ENCODE measurements at places on chromosomes 5 and 9. TPM values are rescaled to one million over a fixed set of nuclear protein-coding genes. Genes with fewer than 3 reads are reported as not detected.

- H3K36me3 ChIP-seq: no peaks in the 10 kb centered on the region
- DNase-seq: no peak
- H3K4me1 ChIP-seq: peaks cover 37% of the 10 kb centered on the region
- H3K27ac ChIP-seq: no peak overlapping the region
- no peak overlapping the region for H3K4me3 ChIP-seq
Measured at GRCh38 chr5:95725071-95725820, 5.9 kb upstream of the RHOBTB3 start.

C7 gene
- total RNA-seq: not detected

ESM1 gene
- total RNA-seq: 0.15 TPM

GRCh38 chr5:149141957-149142851, 911 bp downstream of the ABLIM3 start:
- peaks cover 25% of the 10 kb centered on the region for H3K36me3 ChIP-seq
- no peak for DNase-seq
- peak overlapping the region; percentile 91 for H3K27ac ChIP-seq
- H3K4me1 ChIP-seq: peaks cover 61% of the 10 kb centered on the region
- H3K4me3 ChIP-seq: peak overlapping the region; percentile 97

RGS7BP gene
- not detected for total RNA-seq

C9 gene
- not detected for total RNA-seq

FAM174A gene
- 11.6 TPM for total RNA-seq

GRCh38 chr5:110333384-110333783, 393.1 kb downstream of the TMEM232 start:
- H3K27me3 ChIP-seq: no peaks in the 10 kb centered on the region
- no peaks in the 10 kb centered on the region for H3K4me1 ChIP-seq
- H3K27ac ChIP-seq: no peak overlapping the region
- no peaks in the 10 kb centered on the region for H3K36me3 ChIP-seq
- peak; percentile 0 for DNase-seq

CD180 gene
- total RNA-seq: not detected

PCDHGB3 gene
- total RNA-seq: not detected

DNA sequence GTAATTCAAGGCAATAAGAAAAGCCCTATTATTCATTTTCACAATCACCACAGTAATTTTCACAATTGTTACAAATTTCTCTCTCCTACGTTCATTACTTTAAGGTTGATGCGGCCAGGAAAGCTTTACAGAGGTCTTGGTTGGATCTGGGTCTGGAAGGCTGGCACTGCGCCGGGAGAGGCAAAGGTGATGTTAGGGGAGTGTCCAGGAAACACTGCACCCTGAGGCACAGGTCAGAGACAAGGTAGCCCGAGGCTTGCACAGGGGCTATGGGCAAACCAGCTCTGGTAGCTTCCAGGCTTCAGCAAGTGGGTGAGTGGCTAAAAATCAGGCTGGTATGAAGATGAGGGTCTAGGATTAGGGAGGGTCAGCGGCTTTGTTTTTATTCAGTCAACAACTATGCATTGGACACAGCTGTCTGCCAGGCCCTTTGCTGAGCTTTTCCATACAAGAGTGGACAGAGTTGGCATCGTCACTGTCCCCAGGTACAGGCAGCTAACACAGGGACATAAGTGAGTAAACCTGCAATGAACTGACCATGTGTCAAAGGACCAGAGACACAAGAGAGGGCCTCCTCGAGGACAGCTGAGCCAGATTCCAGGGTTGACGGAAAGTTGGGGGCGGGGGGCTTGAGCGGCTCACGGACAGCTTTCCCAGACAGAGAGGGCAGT, 12.4 kb upstream of the TENT4A start:
- peaks cover 26% of the 10 kb centered on the region for H3K4me1 ChIP-seq
- no peak overlapping the region for H3K27ac ChIP-seq
- DNase-seq: no peak
- no peak overlapping the region for H3K4me3 ChIP-seq

GRCh38 chr9:69546265-69546664, 125.9 kb downstream of the APBA1 start:
- 0 out of 2 replicates have a peak, but pooled peaks cover 4% of the 10 kb centered on the region for H3K27me3 ChIP-seq
- H3K27ac ChIP-seq: no peak overlapping the region
- DNase-seq: peak; percentile 11
- H3K36me3 ChIP-seq: no peaks in the 10 kb centered on the region
- no peak overlapping the region for H3K4me3 ChIP-seq

PCDH1 gene
- total RNA-seq: 101 TPM

GRCh38 chr9:91301161-91301560, 60.6 kb downstream of the AUH start:
- H3K27me3 ChIP-seq: no peaks in the 10 kb centered on the region
- no peak for DNase-seq
- H3K36me3 ChIP-seq: peaks cover 16% of the 10 kb centered on the region
- no peak overlapping the region for H3K4me3 ChIP-seq

DIRAS2 gene
- not detected for total RNA-seq

GRCh38 chr9:132730054-132731033, 60.1 kb downstream of the GTF3C4 start:
- DNase-seq: peak; percentile 17
- no peaks in the 10 kb centered on the region for H3K36me3 ChIP-seq
- peaks cover 15% of the 10 kb centered on the region for H3K4me1 ChIP-seq
- peak overlapping the region; percentile 26 for H3K27ac ChIP-seq
- no peak overlapping the region for H3K4me3 ChIP-seq

DNA sequence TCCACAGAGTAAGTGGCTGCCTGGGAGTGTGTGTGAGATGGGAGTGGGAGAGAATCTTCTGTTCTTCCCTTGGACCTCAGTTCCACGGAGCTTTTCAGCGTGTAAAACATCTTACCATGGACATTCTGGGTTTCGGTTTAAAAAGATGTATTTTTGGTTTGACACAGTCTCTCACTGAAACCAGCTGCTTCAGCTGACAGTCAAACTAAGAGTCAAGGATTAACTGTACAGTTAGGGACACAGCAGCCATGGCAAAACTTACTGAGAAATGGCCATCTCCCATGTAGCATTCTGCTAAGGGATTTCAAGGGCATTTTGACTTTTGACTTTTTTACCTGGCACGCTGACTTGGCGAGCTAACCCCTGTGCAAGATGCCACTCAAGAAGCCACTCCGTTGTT, 93.8 kb upstream of the IL12B start:
- no peak for DNase-seq
- H3K36me3 ChIP-seq: no peaks in the 10 kb centered on the region
- peaks cover 8% of the 10 kb centered on the region for H3K27me3 ChIP-seq
- no peak overlapping the region for H3K4me3 ChIP-seq
- no peaks in the 10 kb centered on the region for H3K4me1 ChIP-seq
- no peak overlapping the region for H3K27ac ChIP-seq

GRCh38 chr5:31581498-31582099, 49.5 kb downstream of the C5orf22 start:
- H3K4me1 ChIP-seq: no peaks in the 10 kb centered on the region
- H3K27ac ChIP-seq: no peak overlapping the region
- H3K36me3 ChIP-seq: no peaks in the 10 kb centered on the region
- H3K4me3 ChIP-seq: no peak overlapping the region

- H3K36me3 ChIP-seq: no peaks in the 10 kb centered on the region
- peaks cover 9% of the 10 kb centered on the region for H3K4me1 ChIP-seq
- no peak overlapping the region for H3K27ac ChIP-seq
- no peaks in the 10 kb centered on the region for H3K27me3 ChIP-seq
Measured at GRCh38 chr9:121545875-121546423, 46.3 kb upstream of the GGTA1 start.

DNA sequence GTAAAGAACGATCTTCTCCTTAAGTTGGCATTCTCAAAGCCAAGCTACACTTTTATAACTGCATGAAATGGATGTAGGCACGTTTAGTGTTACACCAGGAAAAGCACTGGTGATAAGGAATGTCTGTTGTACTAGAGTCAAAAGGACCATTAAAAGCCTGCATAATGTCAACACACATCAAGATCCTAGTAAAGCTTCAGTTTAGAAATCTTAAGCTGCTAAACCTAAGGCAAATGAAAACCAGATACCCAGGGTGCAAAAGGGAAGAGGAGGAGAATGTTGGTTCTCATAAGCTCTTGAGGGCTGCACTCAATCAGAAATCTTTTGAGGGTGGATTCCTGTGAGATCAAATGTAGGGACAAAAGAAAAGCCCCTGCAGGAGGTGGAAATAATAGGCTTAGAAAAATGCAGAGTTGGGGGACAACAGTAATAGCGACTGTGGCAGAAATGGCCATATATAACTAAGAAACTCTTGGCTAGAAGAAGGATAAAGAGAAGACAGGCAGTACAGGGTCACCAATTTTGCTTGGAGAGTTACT, 148.2 kb downstream of the FBXL17 start:
- H3K4me1 ChIP-seq: no peaks in the 10 kb centered on the region
- no peaks in the 10 kb centered on the region for H3K27me3 ChIP-seq
- H3K36me3 ChIP-seq: no peaks in the 10 kb centered on the region
- no peak overlapping the region for H3K27ac ChIP-seq

- no peaks in the 10 kb centered on the region for H3K27me3 ChIP-seq
- H3K36me3 ChIP-seq: no peaks in the 10 kb centered on the region
- H3K27ac ChIP-seq: no peak overlapping the region
Measured at GRCh38 chr9:84235511-84235910, 105.0 kb downstream of the SLC28A3 start.

DNA sequence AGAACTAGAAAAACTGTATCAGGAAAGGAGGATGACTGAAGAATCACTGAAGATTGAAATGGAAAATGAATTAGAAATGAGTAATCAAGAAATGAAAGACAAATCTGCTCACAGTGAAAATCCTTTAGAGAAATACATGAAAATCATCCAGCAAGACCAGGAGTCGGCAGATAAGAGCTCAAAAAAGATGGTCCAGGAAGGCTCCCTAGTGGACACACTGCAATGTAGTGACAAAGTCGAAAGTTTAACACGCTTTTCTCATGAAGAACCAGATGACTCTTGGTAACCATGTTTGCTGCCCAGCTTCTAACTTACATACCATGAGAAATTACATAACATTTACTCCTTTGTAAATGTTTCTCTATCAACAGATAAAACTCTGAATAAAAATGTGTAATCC, 37.1 kb downstream of the CPLANE1 start:
- no peak for DNase-seq
- no peak overlapping the region for H3K4me3 ChIP-seq
- H3K27ac ChIP-seq: no peak overlapping the region
- 0 out of 2 replicates have a peak, but pooled peaks cover 3% of the 10 kb centered on the region for H3K4me1 ChIP-seq
- no peaks in the 10 kb centered on the region for H3K27me3 ChIP-seq
- H3K36me3 ChIP-seq: no peaks in the 10 kb centered on the region

DNA sequence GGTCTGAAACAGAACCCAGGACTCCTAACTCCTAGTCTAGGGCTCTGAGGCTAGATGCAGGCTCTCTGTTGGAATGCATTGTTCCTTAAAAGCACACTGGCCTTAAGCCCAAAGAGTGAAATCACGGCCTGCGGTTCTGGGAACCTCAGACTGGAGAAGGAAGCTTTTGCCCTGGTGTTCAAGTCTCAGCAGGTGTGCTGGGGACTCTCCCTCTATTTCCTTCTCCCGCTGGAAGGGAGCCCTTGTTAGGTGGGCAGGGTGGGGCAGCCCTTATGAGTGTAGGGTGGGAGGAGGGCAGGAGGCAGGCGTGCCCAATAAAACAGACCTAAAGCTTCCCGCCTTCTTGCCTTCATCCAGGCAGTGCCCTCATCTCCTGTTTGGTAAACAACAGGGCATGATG, 1.8 kb upstream of the PPARGC1B start:
- no peak for DNase-seq
- no peaks in the 10 kb centered on the region for H3K36me3 ChIP-seq
- H3K27me3 ChIP-seq: peaks cover 3% of the 10 kb centered on the region
- no peak overlapping the region for H3K4me3 ChIP-seq

GRCh38 chr5:163619273-163619934, 114.0 kb downstream of the MAT2B start:
- H3K4me1 ChIP-seq: no peaks in the 10 kb centered on the region
- H3K27ac ChIP-seq: no peak overlapping the region
- DNase-seq: no peak
- H3K36me3 ChIP-seq: no peaks in the 10 kb centered on the region
- peaks cover 40% of the 10 kb centered on the region for H3K27me3 ChIP-seq
- H3K4me3 ChIP-seq: no peak overlapping the region

FAM163B gene
- not detected for total RNA-seq

- H3K4me1 ChIP-seq: peaks cover 42% of the 10 kb centered on the region
- no peaks in the 10 kb centered on the region for H3K27me3 ChIP-seq
- no peaks in the 10 kb centered on the region for H3K36me3 ChIP-seq
- peak overlapping the region; percentile 82 for H3K27ac ChIP-seq
Measured at GRCh38 chr9:72443855-72444254, 77.6 kb upstream of the TMC1 start.

DNA sequence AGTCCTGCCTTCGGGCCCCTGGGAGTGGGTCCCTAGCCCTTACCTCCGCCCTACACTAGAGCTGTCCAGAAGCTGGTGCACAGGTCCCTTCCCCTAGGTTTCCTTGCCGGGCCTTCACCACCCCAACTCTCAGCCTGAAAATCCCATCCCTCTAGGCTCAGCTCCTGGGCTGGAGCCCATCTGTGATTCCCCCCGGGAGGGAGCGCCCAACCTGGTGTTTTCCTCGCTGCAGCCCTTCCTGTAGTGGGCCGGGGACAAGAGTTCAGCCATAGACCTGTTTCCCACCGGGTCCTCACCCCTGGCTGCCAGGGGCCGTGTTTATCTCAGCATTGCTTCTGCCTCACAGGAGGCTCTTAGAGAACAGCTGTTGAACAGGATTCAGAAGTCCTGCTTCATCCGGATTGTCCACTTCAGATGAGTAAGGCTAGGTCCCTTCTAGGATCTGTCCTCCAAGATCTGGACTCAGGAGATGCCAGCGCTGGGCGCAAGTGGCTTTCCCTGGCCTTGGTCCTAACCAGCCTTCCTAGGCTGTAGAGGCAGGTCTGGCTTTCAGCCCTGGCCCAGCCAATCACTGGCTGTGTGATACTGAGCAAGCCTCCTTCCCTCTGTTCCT, 965 bp downstream of the GLIPR2 start:
- DNase-seq: no peak
- H3K4me3 ChIP-seq: peak overlapping the region; percentile 63
- no peaks in the 10 kb centered on the region for H3K36me3 ChIP-seq
- no peak overlapping the region for H3K27ac ChIP-seq
- no peaks in the 10 kb centered on the region for H3K27me3 ChIP-seq
- H3K4me1 ChIP-seq: peaks cover 18% of the 10 kb centered on the region

TMEFF1 gene
- total RNA-seq: 1.7 TPM

DNA sequence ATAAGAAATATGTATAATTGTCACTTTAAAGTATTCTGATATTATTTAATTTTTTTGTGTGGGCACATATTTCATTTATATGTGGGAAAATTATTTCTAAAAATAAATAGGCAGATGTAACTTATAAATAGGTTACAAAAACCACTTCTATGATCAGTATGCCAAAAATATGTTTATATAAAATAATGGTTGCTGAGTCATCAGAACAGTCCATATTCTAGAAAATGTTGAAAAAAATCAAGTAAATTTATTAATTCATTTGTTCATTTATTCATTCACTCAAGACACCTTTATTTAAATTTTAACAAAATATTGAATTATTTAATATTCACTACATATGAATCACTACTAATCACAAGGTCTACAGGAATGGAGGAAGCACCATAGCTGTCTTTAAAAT, 1387.3 kb upstream of the C9orf72 start:
- H3K4me3 ChIP-seq: no peak overlapping the region
- H3K4me1 ChIP-seq: no peaks in the 10 kb centered on the region
- no peaks in the 10 kb centered on the region for H3K36me3 ChIP-seq
- no peak overlapping the region for H3K27ac ChIP-seq
- H3K27me3 ChIP-seq: no peaks in the 10 kb centered on the region

DNA sequence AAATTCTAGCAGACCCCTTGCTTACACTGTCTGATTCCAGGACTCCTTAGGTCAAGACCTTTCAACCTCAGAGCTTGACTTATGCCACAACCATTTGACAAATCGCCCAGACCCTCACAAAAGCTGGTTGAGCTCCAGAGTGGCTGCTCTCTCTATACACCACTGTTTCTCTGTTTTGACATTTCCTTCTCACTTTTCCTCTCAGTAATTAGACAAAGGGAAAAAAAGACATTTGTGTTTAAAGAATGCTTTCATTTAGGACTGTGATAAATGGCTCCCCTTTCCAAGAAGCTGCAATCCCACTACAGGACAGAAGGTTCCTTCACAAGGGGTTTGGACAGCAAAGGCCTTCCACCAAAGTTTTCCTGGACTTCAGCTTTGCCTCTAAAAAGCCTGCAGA, 601.3 kb downstream of the NR2F1-AS1 start:
- no peak overlapping the region for H3K27ac ChIP-seq
- H3K36me3 ChIP-seq: no peaks in the 10 kb centered on the region
- DNase-seq: no peak
- no peaks in the 10 kb centered on the region for H3K4me1 ChIP-seq
